ENCODE measurements at places on chromosomes 3 and 15.

- no peak for DNase-seq
Measured at GRCh38 chr3:99808163-99808794, 9.4 kb upstream of the CMSS1 start.

DNA sequence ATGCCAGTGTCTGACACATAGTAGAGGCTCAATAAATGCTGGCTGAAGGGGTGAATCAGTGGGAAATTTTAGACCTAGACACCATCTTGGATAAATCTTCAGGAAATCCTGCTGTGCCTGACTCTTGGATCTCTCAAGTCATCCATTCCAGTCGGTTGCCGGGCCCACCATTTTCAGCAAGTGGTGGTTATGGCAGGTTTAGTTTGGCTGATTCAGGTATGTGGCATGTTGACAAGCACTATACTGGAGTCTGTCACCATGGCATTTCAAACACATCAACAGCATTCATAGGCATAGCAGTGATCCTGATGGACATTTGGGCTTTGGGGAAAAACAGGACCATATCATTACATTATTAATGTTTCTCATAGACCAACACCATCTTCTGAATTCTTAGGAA lies 25.7 kb upstream of the APH1B start:
- DNase-seq = no peak

DNA sequence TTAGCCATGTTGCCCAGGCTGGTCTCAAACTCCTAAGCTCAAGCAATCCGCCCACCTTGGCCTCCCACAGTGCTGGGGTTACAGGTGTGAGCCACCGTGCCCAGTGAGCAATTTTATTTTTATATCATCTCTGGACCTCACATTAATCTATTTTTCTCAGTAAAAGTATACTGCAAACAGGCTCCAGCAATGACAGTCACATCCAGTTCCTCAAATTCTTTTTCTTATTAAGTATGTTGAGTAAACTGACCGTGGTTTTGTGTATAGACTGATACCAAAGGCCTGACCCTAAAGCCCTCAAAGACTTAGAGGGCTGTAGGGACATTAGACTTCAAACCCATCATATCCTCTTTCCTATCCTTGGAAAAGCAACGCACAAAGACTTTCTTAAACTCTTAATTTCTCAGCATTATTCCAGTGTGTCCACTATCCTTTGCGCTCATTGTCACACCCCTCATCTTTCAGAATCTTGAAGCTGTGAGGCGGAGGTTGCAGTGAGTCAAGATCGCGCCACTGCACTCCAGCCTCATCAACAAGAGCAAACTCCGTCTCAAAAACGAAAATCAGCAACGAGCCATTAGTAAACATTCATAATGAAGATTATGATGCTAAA lies 2.0 kb downstream of the NGLY1 start:
- DNase-seq = no peak

DNA sequence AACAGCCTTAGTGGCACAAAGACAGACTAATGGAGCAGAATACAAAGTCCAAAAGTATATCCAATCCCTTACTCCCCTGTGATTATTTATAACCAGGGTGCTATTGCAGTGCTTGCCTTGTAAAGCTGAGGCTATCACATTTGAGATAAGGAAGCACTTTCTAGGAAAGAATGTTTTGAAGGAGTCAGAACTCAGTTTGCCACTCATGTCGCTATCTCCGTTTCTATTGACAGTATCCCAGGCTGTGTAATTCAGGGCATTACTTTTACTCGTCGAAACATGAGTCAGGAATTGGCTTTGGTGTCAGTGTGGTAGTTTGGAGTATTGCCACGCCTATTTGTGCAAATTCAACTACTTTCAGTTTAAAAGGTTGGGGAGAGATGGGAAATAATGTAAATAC lies 78.4 kb downstream of the FBXL2 start:
- DNase-seq = no peak

GRCh38 chr3:58350627-58351013 lies 17.9 kb downstream of the PXK start:
- DNase-seq = no peak

GRCh38 chr3:29892976-29893554 lies 612.2 kb downstream of the RBMS3 start:
- DNase-seq = no peak

DNA sequence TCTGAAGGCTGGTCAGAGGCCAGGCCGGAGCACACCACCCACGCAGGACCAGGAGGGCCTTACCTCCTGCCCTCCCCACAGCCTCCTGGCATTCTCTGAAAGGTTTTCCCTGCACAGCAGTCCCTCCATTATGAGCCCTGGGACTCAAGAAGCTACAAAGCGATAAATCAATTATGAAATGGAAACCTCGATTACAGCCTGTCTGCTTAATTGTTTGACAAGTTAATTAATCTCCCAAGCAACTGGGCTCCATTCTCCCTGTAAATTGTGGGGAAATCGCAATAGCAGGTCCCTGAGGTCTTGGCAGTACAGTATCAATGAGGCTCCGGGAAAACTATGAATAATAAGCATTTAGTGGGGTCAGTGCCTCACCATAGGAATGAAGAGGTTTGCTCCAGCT lies 683.5 kb downstream of the NTRK3 start:
- no peak for DNase-seq

DNA sequence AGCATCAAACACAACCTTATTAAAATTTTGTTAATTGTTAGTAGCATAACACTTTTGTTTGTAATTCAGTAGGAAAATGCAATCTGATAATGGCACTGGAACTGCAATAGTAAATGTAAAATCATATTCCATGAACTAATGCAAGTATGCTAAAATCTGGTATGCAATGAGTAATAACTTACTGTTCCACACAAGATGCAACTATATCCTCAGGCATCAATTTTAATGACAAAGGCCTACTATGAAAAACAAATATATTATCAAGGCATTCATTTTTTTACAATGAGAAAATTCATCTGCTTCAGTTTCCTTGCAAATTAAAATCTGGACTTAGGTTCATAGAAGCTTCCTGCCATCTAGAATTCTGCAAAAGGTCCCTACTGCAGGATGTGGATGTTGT lies 1.4 kb upstream of the NSMCE3 start:
- DNase-seq = no peak

DNA sequence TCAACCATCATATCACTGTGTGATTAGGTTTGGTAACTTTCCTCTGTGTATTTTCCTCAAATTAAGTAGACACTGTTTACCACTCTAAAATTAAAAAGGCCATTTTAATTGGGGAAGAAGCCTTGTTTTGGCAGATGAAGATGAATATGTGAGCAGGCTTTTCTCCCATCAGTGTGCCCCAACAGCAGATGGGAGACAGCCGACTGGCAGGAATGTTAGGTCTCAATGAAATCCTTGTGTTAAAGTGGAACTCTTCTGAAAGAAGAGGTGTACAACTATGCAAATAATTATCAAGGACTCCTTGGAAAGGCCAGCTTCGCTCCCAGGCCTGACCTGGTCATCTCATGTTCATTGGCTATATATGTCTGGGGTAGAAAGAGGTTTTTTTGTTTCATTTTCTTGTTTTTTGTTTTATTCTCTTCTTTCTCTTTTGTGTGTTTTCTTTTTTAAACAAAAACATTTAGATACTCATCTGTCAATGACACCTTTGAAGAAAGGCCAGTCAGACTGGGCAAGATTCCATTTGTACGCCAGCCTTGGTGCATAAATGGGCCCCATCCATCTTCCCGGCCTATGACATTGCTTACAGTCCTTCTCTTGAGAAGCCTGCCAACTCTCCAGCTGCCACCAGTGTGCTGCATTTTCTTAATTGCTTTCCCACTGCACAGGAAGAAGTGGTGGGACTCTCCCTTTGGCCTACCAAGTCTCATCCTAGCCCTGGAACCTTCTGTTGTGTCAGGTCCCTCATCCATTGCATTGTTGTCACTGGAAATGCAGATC lies 25.8 kb downstream of the LRTM1 start:
- DNase-seq = no peak

DNA sequence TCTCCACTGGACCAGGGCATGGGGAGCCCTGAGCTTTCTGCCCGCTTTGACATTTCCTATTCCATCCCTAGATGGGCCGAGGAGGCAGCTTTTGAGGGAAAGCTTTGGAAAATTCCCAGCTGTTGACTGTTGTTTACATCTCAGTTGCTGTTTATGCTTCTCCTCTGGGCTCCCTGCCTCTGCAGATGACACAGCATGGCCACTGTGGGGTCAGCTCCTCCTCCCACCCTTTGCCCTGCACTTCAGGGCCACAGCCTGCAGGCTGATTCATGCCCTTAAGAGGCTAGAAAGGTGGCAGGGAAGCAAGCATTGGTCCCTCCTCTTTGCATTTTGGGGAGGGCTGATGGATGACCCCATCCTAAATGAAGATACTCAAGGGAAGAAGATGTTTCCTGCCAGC lies 8.5 kb upstream of the CTXND1 start:
- DNase-seq = no peak

DNA sequence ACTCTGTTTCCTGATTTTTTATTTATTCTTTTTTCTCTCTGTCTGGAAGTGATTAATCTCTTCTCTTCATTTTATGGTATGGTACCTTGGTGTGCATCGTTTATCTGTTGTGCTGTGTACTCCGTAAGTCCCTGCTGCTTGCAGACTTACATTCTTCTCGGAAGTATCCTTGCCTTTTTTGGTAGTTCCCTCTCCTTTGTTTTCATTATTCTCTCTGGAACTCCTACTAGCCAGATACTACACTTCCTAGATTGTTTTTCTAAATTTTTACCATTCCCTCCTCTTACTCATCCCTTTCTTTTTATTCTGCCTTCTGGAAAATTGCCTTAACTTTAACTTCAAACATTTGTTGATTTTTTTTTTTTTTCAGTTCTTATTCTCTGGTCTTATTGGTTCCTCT lies 27.2 kb downstream of the PIK3CA start:
- no peak for DNase-seq

- no peak for DNase-seq
Measured at GRCh38 chr3:35739964-35740527, 100.7 kb downstream of the ARPP21 start.

DNA sequence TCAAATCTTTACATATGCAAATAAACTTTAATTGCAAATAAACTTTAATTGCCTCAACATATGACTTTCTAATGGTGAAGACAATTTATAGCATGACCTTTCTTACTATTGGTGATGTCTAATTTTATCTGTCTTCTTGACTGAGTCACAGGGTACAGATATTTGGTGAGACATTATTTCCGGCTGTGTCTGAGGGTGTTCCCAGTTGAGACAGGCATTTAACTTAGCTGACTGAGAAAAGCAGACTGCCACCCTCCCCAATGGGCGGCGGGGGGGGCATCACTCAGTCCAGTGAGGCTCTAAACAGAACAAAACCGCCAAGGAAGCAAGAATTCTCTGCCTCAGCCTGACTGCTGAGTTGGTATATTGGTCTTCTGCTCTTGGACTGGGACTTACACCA lies 160.0 kb downstream of the TBL1XR1 start:
- no peak for DNase-seq

- DNase-seq = no peak
Measured at GRCh38 chr3:98512576-98512975, 10.1 kb downstream of the CLDND1 start.

DNA sequence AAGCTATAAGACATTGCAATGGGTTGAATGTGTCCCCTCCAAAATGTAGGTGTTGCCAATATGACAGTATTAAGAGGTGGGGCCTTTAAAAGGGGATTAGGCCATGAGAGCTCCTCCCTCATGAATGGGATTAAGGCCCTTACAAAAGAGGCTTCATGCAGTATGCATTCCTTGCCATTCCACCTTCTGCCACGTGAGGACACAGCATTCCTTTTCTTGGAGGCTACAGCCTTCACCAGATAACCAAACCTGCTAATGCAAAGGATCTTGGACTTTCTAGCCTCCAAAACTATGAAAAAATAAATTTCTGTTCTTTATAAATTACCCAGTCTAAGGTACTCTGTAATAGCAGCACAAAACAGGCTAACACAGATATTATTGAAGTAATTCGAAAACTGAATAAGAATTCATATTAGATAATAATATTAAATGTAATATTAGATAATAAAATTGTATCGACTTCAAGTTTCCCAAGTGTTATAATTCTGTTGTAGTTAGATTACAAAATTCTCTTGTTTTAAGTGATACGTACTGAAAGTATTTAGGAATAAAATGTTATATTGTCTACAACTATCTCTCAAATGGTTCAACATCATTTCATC lies 29.4 kb upstream of the ATP8B4 start:
- no peak for DNase-seq

GRCh38 chr3:71376503-71376902 lies 207.0 kb downstream of the FOXP1 start:
- DNase-seq = no peak

DNA sequence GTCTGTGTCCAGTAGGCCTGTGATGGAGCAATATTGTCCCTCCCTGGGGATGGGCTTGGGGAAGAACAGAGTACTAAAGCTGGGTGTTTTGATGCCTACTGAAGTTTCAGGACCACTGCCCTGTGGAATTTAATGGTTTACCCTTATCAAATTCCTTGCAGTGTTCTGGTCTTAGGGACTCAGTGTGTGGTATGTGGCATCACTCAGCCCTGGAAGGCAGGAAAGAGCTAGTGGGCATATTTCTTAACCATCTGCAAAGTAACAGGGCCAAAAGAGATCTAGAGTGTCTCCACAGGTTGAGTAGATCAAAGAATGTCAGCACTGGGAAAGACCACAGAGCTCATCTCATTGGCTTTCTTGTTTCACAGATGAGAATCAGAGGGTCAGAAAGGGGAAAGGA lies 11.8 kb upstream of the SCN10A start:
- no peak for DNase-seq

DNA sequence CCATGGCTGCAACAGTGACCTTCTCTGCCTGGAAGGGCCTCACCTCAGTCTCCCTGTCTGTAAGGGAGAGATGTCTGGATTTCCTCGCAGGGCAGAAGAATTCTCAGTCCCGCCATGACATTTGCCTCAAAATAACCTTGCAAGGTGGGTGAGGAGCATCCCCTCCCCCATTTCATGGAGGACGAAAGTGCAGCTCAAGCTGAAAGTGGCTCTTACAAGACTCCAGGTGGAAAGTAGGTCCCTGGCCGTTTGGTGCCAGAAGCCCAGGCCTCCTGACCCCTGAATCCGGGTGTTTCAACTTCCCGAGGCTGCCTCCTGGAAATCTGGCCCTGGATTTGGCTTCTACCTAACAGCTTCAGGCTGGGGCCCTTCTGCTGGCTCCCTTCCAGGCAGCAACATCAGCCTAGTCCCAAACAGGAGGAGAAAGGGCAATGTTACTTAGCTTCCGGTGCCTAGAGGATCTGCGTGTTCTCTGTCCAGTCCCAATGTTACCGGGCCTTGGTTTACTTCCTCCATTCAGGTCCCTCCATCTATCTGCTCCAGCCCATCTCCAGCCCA lies 769 bp upstream of the CSPG4 start:
- DNase-seq = no peak

DNA sequence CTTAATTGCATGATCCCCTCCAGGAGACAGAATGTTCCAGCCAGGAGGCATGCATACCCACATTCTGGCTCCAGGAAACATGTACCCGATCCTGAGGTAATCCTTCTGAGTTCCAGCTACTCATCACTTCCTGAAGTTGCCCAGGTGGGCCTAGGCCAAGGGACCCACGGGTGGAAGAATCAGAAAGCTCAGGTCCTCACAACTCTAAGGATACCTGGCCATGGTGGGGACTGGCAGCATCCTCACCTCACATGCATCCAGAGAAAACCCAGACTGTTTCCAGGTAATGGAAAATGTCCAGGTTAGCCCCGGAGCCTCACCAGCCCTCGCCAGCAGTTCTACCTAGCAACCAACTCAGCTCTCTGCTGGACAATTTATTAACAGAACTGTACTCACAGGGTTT lies 78.2 kb downstream of the DAPK2 start:
- no peak for DNase-seq

- no peak for DNase-seq
Measured at GRCh38 chr15:80485370-80486164, 81.4 kb downstream of the ARNT2 start.
